ENCODE measurements at places on chromosomes 16 and 17.
A peak's percentile ranks its signal among the peaks of the same experiment; 100 is the strongest.

- no peaks in the 10 kb centered on the region for H3K36me3 ChIP-seq
- no peak for DNase-seq
- H3K4me1 ChIP-seq: no peaks in the 10 kb centered on the region
- no peak overlapping the region for H3K27ac ChIP-seq
Measured at GRCh38 chr16:24423312-24423711, 116.1 kb upstream of the RBBP6 start.

GRCh38 chr16:71568551-71568950, 8.3 kb downstream of the TAT start:
- no peaks in the 10 kb centered on the region for H3K27me3 ChIP-seq
- no peak overlapping the region for H3K4me3 ChIP-seq
- DNase-seq: peak; percentile 59
- H3K36me3 ChIP-seq: no peaks in the 10 kb centered on the region
- peaks cover 34% of the 10 kb centered on the region for H3K4me1 ChIP-seq

GRCh38 chr16:85104147-85104546, 8.1 kb downstream of the CIBAR2 start:
- H3K27ac ChIP-seq: no peak overlapping the region
- no peak overlapping the region for H3K4me3 ChIP-seq
- H3K27me3 ChIP-seq: no peaks in the 10 kb centered on the region
- no peaks in the 10 kb centered on the region for H3K4me1 ChIP-seq
- DNase-seq: no peak

DNA sequence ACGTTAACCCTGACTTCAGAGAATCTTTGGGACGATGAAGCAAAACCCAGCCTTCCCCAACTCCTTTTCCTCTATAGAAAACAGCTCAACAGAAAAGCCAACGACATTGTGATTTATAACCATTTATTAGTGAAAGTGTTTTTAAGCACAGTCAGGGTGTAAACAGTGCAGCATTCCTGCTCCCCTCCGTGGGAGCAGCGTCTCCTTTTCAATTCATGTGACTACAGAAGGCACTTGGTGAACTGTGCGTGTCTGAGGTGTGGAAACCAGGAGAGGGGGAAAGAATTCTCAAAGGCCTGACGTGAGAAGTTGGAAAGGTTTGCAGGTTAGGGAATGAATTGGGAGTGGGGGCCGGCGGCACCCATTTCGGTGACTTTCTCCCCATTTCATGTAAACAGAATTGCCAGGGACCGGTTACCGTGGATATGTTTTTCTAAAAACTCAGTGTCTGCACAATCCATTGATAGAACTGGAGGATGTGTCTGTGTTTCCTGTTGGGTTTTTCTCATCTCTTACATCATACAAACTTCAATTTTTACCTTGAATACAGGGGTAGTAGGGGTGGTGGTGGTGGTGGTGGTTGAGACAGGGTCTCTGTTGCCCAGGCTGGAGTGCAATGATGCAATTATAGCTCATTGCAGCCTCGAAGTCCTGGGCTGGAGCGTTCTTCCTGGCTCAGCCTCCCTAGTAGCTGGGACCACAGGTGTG, 53.1 kb downstream of the NDE1 start:
- H3K4me1 ChIP-seq: no peaks in the 10 kb centered on the region
- DNase-seq: no peak
- no peak overlapping the region for H3K27ac ChIP-seq

DNA sequence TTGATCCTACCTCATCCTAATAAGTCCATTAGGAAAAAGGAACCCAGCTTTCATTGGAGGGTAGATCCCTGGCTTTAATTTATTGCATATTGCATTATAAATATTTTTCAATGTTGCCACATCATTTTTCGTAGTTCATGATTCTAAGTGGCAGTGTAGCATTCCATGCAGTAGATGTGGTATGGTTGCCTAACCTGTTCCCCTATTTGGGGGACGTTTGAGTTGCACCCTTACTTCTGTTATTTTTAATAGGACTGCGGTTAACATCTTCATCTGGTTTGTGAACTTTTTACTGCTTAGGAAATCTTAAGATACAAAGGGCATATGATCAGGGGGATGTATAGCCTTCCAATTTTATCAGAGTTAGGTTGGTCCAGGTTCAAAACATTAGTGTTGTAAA, 5.4 kb downstream of the SCPEP1 start:
- no peak for DNase-seq
- H3K4me1 ChIP-seq: peaks cover 16% of the 10 kb centered on the region
- no peak overlapping the region for H3K4me3 ChIP-seq
- H3K27me3 ChIP-seq: no peaks in the 10 kb centered on the region

GRCh38 chr17:19546289-19547065, 12.8 kb downstream of the SLC47A1 start:
- peaks cover 6% of the 10 kb centered on the region for H3K4me1 ChIP-seq
- peak; percentile 34 for DNase-seq
- no peaks in the 10 kb centered on the region for H3K27me3 ChIP-seq
- H3K27ac ChIP-seq: no peak overlapping the region

- no peaks in the 10 kb centered on the region for H3K27me3 ChIP-seq
- H3K4me3 ChIP-seq: no peak overlapping the region
- H3K36me3 ChIP-seq: no peaks in the 10 kb centered on the region
- H3K4me1 ChIP-seq: peaks cover 42% of the 10 kb centered on the region
Measured at GRCh38 chr16:4089811-4090301, 26.4 kb downstream of the ADCY9 start.

DNA sequence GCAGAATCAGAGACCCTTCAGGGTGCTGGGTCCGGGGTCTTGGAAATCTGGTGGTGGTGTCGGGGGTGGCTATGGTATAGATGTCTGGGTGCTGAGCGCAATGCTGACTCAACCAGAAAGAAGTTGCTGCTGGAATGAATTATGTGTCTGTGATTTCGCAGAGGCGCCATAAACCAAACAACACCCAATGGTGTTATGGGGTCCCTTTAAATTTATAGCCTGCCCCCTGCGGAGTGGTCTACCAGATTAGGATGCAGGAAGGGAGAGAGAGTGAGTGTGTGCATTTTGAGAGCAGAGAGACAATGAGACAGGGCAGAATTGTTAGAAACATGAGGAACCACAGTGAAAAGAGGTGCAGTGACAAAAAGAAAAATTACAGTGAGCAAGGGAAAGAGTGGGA, 100.7 kb upstream of the CDH11 start:
- H3K27me3 ChIP-seq: no peaks in the 10 kb centered on the region
- H3K4me3 ChIP-seq: no peak overlapping the region
- no peak for DNase-seq
- H3K27ac ChIP-seq: no peak overlapping the region
- no peaks in the 10 kb centered on the region for H3K36me3 ChIP-seq

DNA sequence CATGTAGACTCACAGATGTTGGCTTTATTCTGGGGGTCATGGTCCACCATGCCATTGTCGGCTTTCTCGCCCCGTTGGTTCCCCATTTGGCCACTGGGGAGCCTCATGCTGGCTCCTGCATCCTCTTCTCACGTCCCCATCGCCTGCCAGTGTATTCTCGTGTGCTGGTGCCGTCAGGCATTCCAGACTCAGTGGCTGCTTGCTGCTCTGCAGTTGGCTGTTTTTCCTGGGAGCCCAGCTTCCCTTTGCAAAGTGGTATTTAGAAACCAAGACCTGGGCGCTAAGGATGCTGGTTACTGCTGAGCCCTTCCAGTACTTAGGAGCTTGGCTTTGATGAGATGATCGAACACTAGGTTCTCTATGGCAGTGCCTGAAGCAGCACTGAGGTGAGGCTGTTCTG, 19.1 kb downstream of the CRAMP1 start:
- peaks cover 14% of the 10 kb centered on the region for H3K36me3 ChIP-seq
- H3K27ac ChIP-seq: no peak overlapping the region
- H3K27me3 ChIP-seq: no peaks in the 10 kb centered on the region
- DNase-seq: no peak
- no peak overlapping the region for H3K4me3 ChIP-seq
- peaks cover 18% of the 10 kb centered on the region for H3K4me1 ChIP-seq

DNA sequence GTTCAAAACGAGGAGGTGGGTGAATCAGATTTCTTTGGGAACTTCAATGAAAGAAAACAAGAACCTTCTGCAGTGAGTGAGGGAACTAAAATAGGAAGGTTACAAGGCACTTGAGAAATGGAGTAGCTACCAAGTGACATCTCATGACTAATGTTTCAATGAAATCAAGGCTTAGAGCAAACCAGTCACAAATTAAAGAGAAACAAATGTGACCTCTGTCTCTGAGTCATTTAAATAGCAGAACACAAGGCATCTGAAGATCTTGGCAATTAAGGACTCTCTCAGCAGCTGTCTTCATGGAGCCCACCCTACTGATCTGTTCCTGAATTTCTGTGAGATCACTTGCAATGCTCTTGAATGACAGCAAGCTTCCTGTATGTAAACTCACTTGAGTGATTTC, 109.5 kb downstream of the CDH11 start:
- no peak overlapping the region for H3K27ac ChIP-seq
- H3K36me3 ChIP-seq: no peaks in the 10 kb centered on the region
- H3K27me3 ChIP-seq: no peaks in the 10 kb centered on the region
- no peak for DNase-seq
- H3K4me3 ChIP-seq: no peak overlapping the region
- H3K4me1 ChIP-seq: no peaks in the 10 kb centered on the region
